Daoy (cell line): ENCODE measurements at places on chromosomes 5 and 9. TPM values are rescaled to one million over a fixed set of nuclear protein-coding genes. Genes with fewer than 3 reads are reported as not detected.

Gene TEK
- total RNA-seq, result 9.3 and 11.3 TPM in 2 replicates

Gene PFN3
- not detected in 2 replicates for total RNA-seq

Gene PHF2
- 7.4 and 12.1 TPM in 2 replicates for total RNA-seq

Gene CACNA1B
- 0.23 TPM in 1 of 2 replicates, not detected in the other for total RNA-seq

Gene MEF2C
- 3.0 and 5.2 TPM in 2 replicates for total RNA-seq

Gene NEK6
- 40.6 and 41.9 TPM in 2 replicates for total RNA-seq

DNA sequence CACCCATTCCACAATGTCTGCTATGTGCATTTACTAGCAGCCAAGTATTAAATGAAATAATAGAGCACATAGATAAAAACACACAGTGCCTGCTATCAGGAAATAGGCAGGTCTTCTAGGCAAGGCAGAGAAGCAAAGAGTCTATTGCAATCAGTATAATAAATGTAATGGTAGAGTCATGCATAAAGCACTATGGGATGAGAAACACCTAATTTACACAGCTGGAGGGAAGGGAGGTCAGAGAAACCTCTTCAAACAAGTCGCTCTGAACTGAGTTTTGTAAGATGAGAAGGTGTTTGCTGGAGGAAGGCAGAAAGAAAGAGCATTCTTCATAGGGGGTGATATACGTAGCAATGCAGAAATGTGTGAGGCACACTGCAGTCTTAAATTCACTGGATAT is 341.0 kb upstream of the DMAC1 start:
- DNase-seq, result no peak

- DNase-seq, result no peak
Measured at GRCh38 chr9:117188394-117188793, 226.5 kb downstream of the ASTN2 start.

DNA sequence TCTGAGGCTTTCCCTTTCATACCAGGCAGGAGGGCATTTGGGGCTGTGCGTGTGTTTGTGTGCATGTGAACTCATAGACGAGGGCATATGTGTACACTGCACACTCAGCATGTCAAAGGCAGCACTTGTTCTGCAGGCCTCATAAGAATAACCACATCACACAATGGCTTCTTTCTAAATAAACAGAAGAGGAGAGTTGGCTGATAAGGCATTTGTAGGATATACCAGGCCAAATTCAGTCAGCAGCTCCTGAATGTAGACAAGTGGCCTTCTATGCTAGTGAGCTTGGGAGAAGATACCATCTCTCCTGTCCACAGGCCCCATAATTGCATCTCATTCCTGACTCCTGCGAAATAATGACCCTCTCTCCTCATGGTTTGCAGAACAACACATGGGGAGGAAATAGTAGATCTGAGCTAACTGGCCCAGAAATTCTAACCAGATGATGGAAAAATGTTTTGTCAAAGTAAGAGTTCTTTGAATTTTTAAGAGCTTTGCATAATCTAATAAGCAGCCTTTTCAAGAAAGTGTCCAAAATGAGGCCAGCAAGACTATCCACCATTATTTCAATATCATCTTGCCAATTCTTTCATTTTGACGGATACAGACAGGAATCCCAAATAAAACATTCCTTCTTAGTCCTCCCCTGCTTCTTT is 60.5 kb upstream of the GAS1 start:
- no peak for DNase-seq

DNA sequence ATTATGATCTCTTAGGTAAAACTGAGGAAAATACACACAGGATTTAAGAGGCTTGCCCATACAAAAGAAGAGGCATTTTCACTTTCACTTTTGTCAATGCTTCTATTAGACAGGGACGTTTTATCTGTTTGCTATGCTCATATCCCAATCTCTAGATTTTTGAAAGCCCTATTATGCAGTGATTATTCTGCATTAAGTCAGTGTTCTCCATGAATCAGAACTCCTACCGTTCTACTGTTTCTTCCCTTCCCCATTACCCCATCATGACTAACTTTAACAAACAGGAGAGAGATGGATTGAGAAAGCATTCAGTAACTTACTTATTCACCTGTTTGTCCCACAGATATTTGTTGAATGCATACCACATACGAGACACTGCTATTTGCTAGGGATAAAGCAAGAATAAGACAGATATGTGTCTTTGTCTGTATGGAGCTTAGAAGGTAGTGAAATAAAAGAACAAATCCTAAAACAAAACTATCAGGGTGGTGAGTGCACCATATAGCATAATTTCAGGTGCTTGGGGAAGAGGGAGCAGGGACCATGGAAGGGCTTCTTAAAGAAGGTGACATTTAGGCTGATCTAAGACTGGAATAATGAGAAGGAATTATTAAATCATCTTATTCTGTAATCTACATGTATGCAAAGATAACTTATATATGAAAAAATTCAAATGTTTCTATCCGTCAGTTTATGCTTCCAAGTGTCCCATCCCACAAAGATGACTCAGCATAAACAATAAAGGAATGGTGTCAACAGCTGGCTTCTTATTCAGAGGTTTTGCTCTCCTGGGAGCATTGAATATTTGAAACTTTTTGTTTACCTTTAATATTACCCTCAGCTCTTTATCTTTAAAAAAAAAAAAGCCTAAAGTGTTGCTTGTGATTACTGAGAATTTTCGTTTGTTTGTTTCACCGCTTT is 328.1 kb downstream of the HINT1 start:
- no peak for DNase-seq

- no peak for DNase-seq
Measured at GRCh38 chr9:124355941-124356744, 59.1 kb downstream of the PSMB7 start.

DNA sequence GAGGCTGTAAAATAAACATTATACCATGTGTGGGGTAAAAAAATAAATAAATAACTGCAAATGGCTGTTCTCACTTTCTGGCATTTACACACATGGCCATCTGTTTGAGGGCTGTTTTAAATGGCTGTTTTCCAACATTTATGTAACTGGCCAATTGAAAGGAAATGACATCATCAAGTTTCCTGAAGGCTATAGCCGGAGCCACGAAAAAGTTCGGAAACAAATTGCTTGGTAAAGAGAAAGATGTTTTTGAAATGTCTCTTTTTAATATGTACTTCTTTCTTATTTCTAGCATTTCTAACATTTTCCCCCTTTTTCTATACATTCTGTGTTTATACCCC is 95.4 kb upstream of the DAB2 start:
- DNase-seq, result peak; percentile 59

DNA sequence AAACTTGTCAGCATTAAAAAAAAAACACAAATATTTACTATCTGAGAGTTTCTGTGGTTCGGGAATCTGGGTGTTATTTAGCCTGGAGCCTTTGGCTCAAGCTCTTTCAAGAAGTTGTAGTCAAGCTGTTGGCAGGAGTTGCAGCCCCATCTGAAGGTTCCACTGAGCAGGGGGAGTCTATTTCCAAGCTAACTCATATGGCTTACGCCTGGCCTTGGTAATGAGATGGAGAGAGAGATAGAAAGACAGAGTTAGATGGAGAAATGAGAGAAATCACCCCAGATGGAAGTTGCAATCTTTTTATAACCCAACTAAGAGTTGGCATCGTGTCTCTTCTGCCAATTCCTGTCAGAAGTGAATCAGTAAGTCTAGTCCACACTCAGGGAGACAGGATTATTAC is 1075.2 kb upstream of the SEMA6A start:
- no peak for DNase-seq

DNA sequence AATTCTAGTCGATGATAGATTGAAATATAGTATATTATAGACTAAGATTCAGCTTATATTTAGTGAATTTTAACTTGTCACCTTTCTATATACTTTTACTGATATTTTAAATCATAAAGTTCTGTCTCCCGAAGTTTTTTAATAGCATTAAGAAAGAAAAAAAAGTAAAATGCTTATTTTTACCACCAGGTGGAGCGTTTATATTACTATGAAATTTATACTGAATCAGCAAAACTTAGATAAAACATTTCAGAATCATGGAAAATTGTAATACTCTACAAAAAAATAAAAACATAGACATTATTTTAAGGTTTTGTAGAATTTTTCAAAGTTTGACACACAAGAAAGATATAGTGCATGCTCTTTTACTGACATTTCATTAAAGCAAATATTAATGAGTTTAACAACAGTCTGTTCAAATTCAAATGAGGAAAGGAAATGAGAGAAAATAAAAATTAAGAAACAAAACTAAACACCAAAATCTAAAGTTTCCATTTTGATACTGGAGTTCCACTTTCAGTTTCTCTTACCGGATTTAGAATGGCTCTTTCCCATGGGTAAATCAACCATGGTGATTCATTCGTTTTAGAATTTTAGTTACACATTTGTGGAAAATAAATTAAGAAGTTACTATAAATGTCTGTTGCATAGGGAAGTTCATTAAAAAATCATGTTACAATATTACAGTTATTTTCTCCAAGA is 1035.3 kb downstream of the CDH12 start:
- no peak for DNase-seq

- no peak for DNase-seq
Measured at GRCh38 chr5:80668016-80668969, 13.5 kb upstream of the DHFR start.

DNA sequence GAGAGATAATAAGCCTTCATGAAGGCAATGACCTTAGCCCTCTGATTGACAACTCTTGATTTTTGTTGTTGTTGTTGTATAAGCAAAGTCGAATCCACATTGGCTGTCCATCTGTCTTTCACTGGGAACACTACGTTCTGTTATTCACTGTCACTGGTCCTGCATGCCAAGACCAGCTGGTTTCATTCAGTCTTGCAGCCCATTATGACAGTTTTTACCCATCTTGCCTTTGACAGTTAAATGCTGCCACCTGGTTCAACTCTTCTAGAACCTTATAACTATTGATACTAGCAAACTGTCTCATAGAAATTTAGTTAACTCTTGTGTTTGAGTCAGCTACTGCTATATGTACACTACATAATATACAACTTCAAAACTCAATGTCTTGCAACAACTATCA is 382.3 kb upstream of the CDH10 start:
- DNase-seq, result no peak

GRCh38 chr5:149217803-149218155 is 53.9 kb upstream of the AFAP1L1 start:
- DNase-seq, result no peak

DNA sequence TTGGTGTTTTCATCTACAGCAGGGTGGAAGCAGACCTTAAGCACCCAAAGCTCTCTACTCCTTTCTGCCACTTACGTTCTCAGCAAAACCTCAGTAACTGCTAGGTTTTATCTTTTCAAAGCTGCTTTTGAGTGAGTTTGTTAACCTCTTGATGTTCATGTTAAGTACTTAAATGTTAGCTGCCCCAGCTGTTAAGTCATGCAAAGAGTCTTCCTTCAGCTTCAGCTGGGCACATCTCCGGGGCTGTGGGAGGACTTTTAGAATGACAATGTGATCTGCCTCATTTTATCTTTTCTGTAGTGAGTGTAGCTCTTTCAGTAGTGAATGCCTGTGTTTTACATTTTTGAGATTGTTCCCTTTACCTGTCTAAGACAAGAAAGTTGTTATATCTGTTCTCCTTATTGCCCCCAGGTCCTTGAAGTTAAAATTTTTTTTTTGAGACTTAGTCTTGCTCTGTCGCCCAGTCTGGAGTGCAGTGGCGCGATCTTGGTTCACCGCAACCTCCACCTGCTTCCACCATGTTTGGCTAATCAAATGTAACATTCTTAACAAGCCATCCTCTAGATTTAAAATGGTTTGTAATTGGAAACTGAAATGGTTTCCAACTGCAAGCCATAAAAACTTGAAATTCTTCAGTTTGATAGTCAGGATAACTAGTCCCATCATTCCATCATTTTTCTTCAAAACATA is 19.6 kb downstream of the KDM4C start:
- DNase-seq, result no peak

GRCh38 chr5:175410926-175411325 is 33.1 kb downstream of the DRD1 start:
- DNase-seq, result no peak

DNA sequence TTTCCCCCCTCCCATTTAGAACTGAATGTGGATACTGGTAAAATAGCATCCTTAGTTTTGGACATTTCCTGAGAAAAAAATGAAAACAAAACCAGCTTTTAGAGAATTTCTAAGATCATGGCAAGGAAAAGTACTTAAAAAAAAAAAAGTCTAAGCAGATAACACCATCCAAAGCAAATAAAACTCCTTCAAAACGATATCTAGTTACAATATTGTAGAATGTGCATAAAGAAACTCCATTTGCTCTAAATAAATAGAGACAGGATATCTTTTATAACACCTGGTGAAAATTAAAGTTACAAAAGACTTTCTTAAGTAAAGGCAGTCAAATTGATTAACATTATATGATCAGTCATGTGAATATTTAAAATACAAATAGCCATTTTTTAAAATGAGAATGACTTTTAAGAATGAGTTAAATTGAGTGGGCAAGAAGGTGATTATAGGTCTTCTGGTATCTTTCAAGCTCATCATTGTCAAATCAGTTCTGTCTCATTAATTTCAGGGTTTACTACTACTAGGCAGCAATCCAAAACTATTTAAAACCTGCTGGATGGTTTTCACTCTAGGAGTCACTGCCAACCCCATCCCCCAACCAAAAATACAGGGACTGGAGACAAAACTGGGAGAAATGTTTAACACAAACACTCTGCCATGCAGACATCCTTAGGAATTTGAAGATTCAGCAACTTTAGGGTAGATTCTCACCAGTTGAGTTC is 382.6 kb downstream of the ADGRV1 start:
- no peak for DNase-seq
